ENCODE measurements at places on chromosomes 7 and 10. TPM values are rescaled to one million over a fixed set of nuclear protein-coding genes. Genes with fewer than 3 reads are reported as not detected.

The RASSF4 gene
- polyA plus RNA-seq: 61.0 TPM

The MUC3A gene
- 0.29 TPM for polyA plus RNA-seq

The ATOH7 gene
- 0.04 TPM for polyA plus RNA-seq

The FAM25G gene
- not detected for polyA plus RNA-seq

The SLC37A3 gene
- 10.4 TPM for polyA plus RNA-seq

The CALHM3 gene
- not detected for polyA plus RNA-seq

The FAM131B gene
- 0.09 TPM for polyA plus RNA-seq

The IDI2 gene
- 0.09 TPM for polyA plus RNA-seq

DNA sequence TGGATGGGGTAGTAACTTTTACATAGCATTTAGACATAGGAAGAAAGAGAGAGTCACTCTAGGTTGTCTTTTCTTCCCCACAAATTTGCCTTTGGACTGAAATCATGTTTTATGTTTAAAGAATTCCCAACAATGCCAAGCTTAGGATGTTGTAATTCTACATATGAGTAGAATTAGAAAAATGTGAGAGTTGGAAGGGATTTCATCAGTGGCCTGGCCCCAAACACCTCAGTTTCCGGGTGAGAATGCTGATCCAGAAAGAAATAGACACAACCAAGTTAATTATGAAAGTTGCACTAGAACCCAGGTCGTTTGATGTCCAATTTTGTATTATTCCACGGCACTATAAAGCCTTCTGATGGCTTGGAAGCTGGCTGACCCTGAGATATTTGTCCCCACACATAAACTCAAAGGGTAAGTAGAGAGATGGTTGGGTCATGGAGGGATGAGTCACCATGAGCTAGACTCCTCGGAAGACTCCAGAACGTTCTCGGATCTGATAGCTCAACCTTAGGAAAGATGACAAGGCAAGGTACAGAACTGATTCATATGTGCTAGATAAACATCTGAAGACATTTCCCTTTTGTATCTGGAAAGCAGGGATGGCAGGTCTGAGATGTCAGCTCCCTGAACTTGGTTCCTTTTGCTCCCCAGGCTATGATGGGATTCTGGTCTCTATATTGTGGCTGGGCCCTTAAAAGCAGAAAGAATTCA lies 48.8 kb upstream of the SLC35B4 start:
- no peak for DNase-seq

- DNase-seq: peak; percentile 90
Observed at GRCh38 chr10:3668276-3668965, 116.6 kb downstream of the KLF6 start.

DNA sequence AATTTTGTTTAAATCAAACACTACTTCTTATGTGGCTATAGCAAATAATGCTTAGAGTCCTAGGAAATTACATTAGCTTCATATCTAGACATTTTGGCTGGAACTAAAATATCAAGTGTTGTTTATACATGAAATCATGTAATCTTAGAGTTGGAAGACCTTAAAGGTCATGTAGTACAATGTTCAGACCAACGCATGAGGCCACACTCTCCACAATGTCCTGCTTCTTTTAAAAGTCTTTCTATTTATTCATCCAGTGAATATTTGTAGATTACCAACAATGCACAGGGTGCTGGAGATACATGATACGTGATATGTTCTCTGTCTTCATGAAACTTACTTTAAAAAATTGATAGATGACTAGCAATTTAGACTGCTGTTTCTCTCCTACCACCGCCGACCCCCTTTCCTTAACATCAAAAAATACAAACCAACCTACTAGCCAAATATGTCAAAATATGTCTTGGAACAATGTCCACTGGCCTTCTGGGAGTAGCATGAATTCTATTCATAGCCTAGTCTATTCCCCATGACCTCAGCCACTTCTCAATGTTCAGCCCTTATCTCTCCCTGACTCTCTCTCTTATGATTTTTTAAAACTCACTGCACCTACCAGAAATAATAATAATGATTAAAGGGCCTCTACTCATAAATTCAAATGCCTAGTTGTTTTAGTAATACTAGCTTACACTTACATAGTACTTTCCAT lies 59.5 kb upstream of the CAV2 start:
- no peak for DNase-seq

GRCh38 chr10:97087296-97087695 lies 98.5 kb downstream of the SLIT1 start:
- no peak for DNase-seq

- no peak for DNase-seq
Observed at GRCh38 chr10:94626476-94626875, 57.1 kb upstream of the CYP2C18 start.

DNA sequence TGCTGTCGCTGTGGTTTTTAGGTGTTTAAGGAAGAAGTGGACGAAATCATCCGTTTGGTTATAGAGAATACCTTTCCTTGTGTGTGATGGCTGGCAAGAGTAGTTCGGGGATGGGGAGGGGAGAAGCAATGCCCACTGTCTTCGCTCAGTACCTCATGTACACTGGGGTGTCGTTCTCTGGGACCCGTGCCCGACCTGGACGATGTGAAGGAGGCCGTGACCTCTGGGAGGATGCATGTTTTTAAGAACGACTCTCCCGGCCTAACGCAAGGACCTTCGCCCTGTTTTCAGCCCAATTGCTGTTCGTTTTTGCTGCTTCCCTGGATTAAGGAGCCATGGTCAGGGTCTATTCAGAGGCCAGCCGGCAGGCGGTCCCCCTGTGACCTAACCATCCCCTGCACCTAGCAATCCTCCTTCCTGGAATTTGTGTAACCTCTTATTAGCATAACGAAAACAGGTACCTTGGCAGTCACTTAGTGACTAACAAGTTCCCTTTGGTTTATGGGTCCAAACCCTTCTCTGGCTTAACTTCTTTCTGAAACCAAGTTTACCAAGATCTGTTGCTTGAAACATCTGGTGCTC lies 1.3 kb downstream of the NFE2L3 start:
- no peak for DNase-seq

- DNase-seq: peak; percentile 74
Observed at GRCh38 chr10:52308251-52309031, 5.6 kb upstream of the DKK1 start.

DNA sequence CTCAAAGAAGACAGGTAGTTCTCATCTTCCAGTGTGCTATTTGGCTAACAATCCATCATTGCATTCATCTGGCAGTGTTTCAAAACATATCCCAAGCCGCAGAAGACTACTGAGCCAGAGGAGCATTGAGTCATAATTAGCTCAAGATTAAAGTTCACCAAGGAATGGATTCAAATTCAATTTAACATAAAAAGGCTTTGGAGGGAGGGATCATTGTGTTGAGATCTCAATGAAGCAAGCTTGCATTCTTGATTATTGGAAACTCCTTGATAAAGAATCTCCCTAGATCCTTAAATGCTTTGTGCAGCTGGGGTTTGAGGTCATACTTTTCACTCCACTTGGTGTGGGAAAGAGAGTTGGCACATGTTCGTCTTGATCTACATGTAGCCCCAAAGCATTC lies 142.8 kb upstream of the SEMA3A start:
- DNase-seq: no peak

- no peak for DNase-seq
Observed at GRCh38 chr10:19328582-19328981, 280.0 kb downstream of the MALRD1 start.

GRCh38 chr10:110786172-110786571 lies 85.6 kb upstream of the PDCD4 start:
- DNase-seq: no peak

- DNase-seq: no peak
Observed at GRCh38 chr7:123929655-123930054, 4.6 kb downstream of the SPAM1 start.

DNA sequence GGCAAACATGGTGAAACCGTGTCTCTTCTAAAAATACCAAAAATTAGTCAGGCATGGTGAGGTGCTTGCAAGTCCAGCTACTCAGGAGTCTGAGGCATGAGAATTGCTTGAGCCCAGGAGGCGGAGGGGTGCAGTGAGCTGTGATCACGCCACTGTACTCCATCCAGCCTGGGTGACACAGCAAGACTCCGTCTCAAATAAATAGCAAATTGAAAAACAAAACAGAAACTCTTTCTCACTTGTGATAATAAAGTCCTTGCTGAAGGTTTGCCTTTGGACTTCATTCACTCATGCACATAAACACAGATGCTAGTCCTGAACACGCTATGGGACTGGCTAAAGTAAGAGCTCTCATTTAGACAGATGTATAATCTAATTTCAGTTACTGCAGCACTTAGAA lies 37.6 kb downstream of the ANK3 start:
- DNase-seq: no peak

- no peak for DNase-seq
Observed at GRCh38 chr10:49177391-49178355, 10.5 kb downstream of the TMEM273 start.

DNA sequence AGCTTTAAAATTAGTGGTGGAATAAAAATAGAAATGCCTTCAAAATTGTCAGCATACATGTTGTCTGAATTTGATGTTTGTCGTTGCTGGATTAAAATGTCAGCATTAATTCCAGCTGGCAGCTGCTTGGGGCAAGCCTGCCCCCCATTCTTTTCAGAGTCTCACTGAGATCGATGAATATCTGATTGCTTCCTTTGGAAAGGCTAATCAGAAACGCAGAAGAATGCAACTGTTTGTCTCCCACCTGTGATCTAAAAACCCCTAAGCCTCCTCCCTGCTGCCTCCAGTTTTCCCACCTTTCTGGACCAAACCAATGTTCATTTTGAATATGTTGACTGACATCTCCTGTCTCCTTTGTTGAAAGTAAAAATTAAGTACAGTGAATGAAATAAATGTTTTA lies 27.9 kb upstream of the BNIP3 start:
- DNase-seq: no peak

- DNase-seq: no peak
Observed at GRCh38 chr10:94224656-94225055, 138.1 kb downstream of the NOC3L start.

DNA sequence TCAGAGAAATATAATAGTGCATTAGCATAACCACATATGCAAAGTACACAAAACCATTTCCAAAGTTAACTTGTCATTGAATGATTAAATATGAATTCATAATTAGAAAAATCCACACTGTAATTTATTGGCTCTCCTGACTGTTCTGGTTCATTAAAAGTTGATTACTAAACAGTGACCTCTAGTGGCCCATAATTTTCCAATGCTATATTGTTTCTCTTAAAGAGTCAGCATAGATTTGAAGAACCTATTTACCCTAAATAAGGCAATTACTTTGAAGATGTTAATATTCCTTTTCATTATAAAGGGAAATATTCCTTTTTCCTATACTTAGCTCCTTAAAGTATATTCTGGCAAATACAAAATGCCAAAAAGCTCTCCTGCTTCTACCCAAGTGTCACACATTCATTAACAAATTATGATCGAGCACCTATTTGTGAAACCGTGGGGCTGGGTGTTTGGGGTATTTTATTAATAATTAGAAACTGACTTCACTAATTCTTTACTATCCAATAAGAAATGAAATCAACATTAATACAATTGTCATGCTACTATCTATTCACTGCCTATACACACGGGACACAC lies 86.2 kb downstream of the HIBADH start:
- DNase-seq: no peak

DNA sequence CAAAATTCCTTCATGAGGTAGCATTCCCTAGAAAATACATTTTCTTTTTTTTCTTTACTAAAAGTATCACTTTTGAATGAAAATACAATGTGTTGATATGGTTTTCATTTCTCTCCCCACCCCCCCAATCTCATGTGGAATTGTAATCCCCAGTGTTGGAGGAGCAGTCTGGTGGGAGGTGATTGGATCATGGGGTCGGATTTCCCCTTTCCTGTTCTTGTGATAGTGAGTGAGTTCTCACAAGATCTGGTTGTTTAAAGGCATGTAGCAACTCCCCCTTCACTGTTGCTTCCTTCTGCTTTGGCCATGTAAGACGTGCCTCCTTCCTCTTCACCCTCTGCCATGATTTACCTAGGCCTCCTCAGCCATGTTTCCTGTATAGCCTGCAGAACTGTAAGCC lies 790.3 kb upstream of the KCND2 start:
- no peak for DNase-seq

DNA sequence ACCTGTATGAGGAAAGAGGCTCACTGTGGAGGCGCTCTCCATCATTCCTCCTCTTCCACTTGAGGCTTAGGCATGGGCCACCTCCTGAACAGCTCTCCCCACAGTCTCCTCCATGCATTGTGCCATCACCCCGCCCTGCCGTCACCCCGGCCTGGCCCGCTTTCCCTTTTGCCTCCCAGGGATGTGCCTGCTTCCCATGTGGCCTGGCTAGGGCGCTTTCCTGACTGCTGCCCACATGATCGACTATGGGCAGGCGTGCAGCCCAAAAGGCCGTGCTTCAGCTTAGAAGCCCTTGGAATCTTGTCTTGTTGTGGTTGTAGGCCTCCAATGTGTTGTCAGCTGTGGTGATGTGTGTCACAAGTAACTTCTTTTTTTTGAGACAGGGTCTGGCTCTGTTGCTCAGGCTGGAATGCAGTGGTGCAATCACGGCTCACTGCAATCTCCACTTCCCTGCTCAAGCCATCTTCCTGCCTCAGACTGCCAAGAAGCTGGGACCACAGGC lies 1.8 kb upstream of the ACTR3C start:
- DNase-seq: peak; percentile 80

DNA sequence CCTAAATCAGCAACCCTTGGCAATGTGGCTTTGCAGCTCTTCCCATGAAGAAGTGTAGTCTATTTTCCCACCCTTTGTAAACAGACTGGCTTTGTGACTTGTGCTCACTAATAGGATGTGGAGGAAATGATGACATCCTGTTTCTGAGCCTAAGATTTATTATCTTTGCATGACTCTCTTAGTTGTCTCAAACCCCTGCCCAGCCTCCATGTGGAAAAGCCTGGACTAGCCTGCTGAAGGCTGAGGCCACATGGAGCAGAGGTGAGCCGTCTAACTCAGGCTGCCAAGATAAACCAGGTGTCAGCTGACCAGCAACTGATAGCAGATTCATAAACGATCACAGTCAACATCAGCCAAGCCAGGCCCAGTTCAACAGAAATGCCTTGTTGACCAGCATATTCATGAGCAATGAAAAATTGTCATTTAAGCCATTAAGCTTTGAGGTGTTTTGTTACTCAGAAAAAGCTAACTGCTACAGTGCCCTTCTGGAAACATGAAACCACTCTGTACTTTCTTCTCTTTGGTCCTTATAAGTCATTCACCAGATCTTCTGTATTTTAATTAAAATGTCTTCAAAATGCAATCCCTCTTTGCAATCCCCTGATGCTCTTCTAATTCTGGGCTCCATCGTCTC lies 586.3 kb upstream of the ANKRD30A start:
- no peak for DNase-seq

Data from spleen (tissue), 13 donors.